ENCODE measurements at places on chromosomes 4 and X.
A peak's percentile ranks its signal among the peaks of the same experiment; 100 is the strongest.

GRCh38 chrX:155767051-155767875 is 113.9 kb upstream of the VAMP7 start:
- DNase-seq, result peak; percentile 75

DNA sequence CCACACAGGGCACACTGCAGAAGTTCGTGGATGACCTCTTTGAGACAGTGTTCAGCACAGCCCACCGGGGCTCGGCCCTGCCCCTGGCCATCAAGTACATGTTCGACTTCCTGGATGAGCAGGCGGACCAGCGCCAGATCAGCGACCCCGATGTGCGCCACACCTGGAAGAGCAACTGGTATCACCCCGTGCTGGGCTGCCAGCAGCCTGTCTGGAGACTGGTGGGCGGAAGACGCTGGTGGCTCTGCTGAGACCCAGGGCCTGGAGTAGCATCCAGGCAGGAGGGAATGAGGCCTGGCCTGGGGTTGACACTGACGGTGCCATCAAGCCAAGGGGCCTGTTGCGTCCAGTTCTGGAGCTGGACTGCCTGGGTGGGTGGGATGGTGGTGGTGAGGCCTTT is 8.6 kb downstream of the LAGE3 start:
- DNase-seq, result peak; percentile 4

DNA sequence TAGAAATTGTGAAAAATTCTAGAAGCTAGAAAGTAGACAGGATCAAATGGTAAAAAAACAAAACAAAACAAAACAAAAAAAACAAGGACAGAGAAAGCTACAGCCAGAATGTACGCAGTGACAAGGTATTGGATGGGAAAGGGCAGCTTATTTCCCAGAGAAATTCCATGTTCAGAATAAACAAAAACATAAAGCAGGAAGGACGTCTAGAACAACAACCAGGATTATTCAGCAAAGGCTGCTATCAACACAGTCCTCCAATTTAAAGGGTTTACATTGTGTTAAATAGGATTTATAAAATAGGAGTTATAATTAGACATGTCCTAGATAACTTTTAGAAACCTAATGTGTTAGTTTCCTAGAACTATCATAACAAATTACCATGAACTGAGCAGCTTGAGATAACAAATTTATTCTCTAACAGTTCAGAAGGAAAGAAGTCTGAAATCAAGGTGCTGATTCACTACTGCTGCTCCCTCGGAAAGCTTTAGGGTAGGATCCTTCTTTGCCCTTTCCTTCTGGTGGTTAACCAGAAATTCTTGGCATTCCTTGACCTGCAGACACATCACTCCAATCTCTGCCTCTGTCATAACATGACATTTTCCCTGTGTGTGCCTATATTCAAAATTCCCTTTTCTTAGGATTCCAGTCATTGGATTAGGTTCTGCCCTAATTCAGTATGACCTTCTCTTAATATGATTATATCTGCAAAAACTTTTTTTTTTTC is 175.6 kb downstream of the SNCA start:
- DNase-seq, result no peak

DNA sequence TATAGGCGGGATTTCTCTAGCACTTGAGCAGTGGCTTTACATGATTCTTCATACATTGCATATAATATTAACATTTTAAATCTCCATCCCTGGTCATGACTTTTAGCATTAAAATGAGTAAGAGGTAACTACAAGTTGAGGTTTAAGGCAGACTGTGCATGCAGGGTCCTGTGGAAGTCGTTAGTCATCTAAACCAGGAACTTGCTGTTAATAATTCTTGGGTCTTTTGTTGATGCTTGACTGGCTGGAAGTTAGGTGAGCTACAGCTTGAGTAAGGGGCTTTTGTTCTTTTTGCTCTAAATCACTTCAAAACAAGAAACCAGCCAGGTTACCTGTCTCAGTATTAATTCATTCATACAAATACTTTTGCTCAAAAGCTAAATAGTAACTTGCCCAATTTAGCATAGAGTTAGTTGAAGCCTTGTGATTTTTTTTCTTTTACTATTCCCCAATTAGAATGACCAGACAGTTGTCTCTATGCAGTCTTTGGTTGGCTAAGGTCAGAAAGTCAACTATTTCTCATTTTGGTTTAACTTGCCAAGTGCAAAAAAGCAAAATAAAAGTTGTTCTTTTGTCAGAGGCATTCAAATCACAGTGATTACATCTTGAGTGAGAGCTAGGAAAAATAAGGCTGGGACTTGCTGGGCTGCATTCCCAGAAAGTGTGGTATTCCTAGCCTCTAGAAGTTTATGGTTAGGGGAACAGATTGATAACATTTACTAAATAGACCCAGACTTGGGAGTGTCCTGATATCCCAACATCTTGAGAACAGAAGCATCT is 516.9 kb downstream of the PDHA2 start:
- no peak for DNase-seq
